HT-29 (cell line): ENCODE measurements at places on chromosomes 5 and 9. TPM values are rescaled to one million over a fixed set of nuclear protein-coding genes. Genes with fewer than 3 reads are reported as not detected.

Gene RORB
- total RNA-seq = not detected in 2 replicates

Gene MAP1B
- total RNA-seq = not detected in 2 replicates

DNA sequence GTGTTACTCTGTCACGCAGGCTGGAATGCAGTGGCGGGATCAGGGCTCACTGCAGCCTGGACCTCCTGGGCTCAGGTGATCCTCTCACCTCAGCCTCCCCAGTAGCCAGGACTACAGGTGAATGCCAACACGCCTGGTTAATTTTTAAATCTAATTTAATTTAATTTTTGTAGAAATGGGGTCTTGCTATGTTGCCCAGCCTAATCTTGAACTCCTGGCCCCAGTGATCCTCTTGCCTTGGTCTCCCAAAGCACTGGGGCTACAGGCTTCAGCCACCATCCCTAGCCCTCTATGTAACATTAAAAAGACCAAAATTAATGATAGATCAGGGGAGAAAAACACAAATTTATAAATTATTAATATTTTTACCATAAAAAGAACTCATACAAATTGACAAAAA, 11.3 kb upstream of the UBAP2 start:
- DNase-seq = no peak

DNA sequence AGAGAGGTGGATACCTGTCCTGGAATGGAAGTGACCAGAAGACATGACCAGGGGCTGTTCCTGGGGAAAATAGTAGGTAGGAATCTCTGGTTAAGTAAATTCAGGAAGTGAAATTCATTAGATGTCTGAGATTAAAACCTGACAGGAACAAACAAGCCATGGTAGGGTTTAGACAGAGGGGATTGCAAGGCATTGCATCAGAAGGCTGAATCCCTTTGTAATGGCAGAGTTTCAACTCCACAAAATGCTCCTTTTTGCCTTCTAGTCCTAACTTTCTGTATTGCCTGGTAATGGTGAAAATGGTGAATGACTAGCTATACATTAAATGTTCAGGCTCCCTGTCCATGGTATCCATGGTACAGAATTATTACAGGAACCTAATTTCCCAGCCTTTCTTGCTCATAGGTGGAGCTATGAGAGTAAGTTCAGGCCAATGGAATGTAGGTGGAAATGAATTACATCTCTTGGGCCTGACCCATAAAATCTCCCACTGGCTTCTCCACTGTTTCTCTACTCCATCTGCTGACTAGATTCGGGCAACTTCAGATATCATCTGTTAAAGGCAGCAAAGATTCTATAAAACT, 113.4 kb upstream of the CNTLN start:
- no peak for DNase-seq

DNA sequence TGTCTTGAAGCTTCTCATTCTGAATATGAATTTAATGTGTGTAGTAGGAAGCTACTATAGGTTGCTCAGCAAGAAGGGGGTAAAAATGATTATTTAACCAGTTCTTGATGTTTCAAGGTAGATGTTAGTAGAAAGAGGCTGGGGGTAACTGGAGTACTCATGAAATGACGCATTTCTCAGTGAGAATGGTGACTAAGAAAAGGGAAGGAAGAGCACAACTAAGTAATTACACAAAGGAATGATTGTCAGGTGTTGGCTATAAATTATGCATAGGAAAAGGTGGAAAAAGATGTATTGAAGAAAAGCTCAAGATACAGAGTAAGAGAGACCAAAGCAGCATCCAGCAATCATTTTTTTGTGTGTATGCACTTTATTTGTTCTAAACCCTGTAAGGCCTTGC, 1.4 kb upstream of the PSIP1 start:
- no peak for DNase-seq

DNA sequence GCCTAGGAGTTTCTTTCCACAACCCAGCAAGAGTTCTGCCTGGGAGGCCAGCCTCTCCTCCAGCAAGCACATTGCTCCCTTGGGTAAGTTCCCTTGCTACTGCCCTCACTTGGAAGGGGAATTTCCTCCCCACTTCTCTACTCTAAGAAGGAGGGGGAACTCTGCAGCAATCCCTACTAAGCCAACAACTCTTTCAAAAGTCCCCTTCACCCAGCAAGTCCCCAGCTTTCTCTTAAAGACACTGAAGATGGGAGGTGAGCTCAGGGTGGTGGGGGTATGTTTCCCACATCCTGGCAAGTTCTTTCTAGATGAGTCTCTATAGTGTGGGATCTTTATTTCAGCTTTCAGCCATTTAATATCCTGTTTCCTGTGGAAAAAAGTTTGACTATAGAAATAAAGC, 49.0 kb downstream of the PDE8B start:
- DNase-seq = no peak

GRCh38 chr5:160092960-160093707, 26.1 kb downstream of the PWWP2A start:
- no peak for DNase-seq
